Astrocyte (in vitro differentiated cells and primary cell): ENCODE measurements at places on chromosomes 16 and 17. TPM values are rescaled to one million over a fixed set of nuclear protein-coding genes. Genes with fewer than 3 reads are reported as not detected.

GRCh38 chr17:2068519-2069051 lies 13.7 kb downstream of the HIC1 start:
- peak; percentile 85 for DNase-seq

GRCh38 chr17:44961921-44962350 lies 6.2 kb downstream of the C1QL1 start:
- no peak for DNase-seq

DNA sequence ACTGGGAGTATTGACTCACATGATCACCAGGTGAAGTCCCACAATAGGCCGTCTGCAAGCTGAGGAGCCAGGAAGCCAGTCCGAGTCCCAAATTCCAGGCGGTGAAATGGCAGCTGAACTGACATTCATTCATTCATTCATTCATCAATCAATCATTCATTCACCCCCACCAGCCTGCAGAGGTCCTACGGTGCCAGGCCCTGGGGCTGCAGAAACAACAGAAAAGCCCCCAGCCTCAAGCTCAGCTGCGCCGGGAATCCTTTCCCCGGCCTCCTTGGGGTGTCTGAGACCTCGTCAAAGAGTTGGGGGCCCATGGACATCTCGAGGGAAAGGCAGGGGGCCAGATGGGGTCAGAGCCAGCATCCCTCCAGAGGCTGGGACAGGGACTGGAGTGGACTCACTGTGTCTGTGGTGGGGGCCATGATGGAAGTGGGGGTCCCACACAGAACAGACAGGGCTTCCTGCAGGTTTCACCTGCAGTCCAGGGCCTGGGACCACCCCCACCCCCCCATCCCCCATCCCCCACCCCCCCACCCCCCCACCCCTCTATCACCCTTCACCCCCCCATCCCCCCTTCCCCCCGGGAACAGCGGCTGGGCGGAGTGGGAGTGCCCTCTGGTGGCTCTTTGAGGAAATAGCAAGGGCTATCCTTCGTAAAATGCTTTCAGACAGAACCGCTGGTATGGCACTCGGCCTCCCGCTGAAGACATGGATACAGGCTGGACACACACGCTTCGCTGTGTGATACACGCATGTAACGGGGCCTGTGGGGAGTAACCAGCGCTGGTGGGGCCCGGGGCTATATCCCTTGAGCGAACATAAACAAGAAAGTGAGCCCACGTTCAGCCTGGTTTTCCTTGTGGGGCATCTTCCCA lies 8.5 kb upstream of the ZC3H18 start:
- DNase-seq, result peak; percentile 12

DNA sequence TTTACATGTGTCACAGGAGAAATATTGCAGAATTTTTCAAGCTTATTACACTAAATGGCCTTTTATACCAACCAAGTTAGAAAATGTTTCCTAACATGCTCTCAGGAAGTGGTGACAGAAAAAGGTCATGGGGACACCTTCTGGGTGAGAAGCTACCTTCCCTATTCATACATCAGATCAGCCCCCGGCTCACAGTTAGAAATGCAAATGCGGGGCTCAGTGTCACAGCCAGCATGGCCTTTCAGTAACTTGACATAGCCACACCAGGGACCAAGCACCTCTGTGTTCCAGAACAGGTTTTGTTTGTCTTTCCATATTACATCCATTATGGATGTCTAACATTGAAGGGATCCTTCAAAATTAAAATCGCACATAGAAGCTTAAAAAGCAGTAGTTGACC lies 59.5 kb downstream of the CHD9NB start:
- DNase-seq, result no peak

DNA sequence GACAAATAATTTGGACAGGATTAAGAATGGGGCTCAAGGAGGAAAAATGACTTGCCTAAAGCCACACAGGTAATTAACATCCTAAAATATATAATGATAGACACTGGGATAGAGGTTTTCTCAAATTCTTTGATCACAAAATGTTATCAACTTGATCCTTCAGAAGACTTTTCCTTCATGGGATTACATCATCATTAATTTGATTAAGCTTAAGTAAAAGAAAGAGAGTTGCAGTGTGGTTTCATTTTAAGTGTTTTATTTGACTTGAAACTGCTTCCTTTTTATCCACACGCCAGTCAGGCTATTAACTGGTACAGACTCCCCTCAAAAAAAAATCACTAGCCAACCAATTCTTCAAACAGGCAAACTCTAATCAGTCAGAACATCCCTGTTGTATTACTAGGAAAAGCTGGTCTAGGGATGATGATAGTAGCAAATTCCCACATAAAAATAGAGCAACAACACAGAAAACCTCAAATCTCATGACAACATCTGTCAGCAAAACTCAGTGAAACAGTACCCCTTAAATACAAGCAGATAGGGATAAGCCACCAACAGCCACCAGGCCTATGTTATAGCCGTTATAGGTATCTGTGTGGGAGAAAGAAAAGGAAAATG lies 32.5 kb downstream of the AKAP10 start:
- no peak for DNase-seq

GRCh38 chr17:68102318-68102758 lies 66.8 kb downstream of the KPNA2 start:
- no peak for DNase-seq

GRCh38 chr17:41015454-41015853 lies 6.5 kb upstream of the KRTAP3-1 start:
- no peak for DNase-seq

GRCh38 chr16:89945654-89946053 lies 2.9 kb upstream of the DEF8 start:
- no peak for DNase-seq

GRCh38 chr16:52491216-52491615 lies 55.7 kb downstream of the TOX3 start:
- DNase-seq, result no peak

DNA sequence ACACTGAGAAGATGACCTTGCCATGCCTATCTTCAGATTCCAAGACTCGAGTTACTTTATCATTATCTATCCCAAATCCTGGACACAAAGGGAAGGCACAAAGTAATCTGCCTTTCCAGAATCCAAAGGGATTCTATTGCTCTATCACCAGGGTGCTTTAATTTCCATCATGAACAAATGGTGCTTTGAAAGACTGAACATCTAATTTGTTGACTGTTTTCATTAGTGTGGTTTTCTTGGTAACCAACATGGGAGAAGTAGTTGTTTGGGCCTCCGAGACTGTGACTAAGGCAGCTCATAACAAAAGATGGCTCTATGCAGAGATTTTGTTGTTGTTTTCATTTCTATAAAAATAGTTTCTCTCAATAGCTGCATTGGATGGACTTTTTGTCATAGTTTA lies 441.0 kb upstream of the SOX9 start:
- no peak for DNase-seq

GRCh38 chr17:82390860-82391435 lies 19.4 kb downstream of the UTS2R start:
- DNase-seq, result no peak

DNA sequence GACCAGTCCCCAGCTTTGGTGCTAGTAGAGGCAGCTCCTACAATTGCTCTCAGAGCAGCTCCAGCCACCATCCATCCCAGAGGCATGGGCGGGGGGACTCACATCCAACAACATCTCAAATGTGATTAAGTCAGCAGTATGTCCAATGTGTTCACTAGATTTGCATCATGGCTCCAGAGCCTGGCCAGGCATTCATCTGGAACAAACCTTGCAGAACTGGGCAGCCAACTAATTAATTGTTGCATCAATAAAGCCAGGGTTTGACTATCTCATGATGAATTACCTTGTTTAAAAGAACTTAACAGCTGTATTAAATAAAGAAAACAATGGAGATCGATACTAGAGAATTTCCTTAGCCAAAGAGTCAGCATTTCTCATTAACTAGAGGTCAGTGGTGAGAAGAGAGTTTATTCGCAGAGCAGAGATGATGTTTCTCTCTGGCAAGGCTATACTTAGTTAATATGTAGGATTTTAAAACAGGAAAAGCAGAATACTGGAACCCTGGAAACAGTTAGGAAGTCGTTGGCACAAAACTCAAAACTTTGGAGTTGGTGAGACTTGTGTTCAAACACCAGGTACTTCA lies 494.4 kb downstream of the GRIN2A start:
- DNase-seq, result no peak

DNA sequence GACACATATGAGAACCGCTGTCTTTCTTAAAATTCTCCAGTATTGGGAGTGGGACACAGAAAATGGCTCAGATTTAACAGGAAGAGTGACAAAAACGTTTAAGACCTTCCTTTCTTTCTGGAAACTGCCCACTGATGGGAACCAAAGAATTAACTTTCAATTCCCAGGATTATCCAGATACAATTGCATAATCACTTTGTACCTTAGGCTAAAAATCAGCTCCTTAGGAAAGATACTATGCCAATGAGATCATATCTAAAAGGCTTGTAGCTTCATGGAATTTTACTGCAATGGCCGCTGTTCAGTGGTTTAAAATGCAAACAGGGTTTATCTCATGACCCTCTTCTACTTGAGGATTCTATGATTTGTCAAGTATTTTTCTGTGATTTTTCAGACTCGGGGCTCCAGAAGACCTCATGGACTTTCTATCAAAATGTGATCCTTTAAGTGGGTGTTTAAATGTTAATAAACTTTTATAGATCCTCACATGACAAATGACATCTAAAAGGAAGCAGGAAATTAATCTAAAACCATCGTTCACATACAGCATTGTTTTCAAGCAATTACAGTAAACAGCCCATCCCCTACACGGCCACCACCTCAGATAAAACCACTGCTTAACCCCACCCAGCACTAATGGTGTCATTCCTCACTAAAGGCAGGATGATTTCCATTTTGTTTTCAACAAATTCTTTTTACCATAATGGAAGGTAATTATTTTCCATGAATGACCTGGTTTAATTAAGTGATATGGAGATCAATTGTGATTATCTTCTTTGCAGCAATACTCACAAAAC lies 31.6 kb upstream of the ERN1 start:
- DNase-seq, result no peak

DNA sequence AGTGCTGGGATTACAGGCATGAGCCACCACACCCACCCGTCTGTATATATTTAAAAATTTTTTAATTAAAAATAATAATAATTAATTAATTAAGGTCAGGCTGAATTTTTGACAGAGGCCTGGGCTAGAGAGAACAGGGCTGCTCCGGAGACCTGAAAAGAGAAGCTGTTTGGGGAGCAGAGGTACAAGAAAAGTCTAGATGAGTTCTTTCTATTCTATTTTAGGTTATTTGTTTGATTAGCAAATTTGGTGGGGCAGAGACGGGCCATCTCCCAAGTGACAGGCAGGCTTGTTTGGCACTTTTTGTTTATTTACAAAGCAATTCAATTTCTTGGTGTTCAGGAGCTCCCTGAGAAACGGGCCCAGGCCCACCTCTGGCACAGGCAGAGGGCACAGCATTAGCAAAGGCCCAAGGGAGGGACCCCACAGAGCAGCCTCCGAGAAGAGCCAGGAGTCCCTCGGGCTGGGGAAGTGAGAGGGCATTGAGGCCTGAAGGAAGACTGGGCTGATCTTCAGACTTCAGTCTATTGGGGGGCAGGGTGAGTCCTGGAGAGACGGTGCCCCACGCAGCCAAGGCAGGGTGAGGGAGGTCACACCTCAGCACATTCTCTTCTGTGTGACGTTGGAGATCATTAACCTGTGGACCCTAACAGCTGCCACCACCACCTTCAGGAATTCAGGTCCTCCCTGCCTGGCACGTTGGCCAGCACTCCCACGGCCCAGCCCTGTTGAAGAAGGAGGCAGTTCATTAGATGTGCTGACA lies 10.8 kb upstream of the RIPOR1 start:
- DNase-seq, result no peak

GRCh38 chr17:59362811-59363205 lies 31.4 kb downstream of the YPEL2 start:
- peak; percentile 50 for DNase-seq

DNA sequence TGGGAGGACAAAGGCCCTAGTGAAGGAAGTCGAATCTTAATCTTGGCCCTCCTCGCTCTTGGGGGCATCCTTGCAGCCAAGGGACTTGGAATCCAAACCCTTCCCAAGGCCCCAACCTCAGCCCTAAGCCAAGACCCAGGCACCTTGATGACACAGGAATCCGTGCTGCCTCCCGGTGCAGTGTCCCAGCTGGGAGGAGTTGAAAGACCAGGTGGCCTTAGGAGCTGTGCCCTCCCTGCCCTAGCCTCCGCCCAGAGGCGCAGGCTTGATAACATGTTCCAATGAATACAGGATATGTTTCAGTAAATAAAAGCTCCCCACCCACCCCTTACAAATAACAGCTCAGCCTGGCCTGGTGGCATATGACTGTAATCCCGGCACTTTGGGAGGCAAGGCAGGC lies at the start of gene CHST5:
Gene CHST5, minus strand, starts transcription at position 208 of the 400 bp plus-strand sequence. CDS start 5,724 bp downstream, outside the sequence.
- no peak for DNase-seq

- DNase-seq, result no peak
Observed at GRCh38 chr16:54503856-54504219, 217.3 kb upstream of the IRX3 start.

DNA sequence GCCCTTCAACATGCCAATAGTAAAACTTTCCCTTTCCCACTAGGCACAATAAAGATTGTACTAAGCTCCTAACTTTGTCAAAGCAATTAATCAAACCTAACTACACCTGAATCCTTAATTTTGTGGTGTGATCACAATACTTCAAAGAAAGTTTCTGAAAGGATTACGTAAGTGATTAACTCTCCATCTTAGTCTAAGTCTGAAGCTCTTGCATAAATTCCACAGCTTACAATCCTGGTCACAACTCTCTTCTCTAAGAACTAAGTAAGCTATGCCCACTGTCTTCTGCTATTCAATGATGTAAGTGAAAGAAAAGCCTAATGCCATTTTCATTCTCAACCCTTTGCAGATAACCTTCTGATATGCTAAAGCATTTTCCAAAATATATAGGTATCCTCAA lies 15.4 kb downstream of the SIAH1 start:
- DNase-seq, result no peak

DNA sequence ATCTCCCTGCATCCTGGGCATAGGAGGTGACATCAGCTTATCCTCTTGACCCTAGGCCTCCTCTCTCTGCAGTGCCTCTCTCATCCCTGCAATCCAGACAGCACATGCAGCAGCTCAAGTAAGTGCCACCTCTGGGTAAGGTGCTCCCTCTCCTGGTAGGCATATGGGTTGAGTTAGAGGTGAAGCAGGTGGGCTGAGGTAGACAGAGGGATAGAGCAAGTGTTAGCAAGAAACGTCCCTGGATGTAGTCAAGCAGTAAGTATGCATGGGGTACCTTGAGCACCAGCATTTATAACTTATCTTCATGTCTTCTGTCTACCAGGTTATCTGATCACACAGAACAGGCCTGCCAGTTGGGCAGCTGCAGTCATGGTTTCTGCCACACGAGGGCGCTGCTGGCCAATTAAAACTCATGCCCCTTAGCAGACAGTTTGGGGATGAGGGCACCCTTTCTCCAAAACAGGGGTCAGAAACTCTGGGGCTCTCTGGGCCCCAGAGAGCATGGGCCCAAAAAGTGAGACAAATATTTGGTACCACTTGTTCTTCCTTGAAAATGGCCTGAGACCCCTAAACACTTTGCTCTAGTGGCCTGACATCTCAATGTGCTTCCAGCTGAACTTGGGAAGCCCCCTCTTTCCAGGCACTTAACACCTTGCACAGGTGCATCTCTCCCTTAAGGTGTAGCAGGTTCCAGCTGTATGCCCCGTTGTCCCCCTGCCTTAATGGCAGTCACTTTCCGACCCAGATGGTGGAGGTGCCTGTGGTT lies 59.8 kb downstream of the NEUROD2 start:
- peak; percentile 2 for DNase-seq

CNTNAP4 gene
- not detected in 2 replicates for total RNA-seq

PTGES3L gene
- total RNA-seq, result 5.1 and 5.8 TPM in 2 replicates

DLX4 gene
- total RNA-seq, result not detected in 2 replicates

CUEDC1 gene
- total RNA-seq, result 37.4 and 43.7 TPM in 2 replicates

C17orf100 gene
- 3.1 and 4.1 TPM in 2 replicates for total RNA-seq

KRTAP2-1 gene
- not detected in 2 replicates for total RNA-seq

DYNLRB2 gene
- not detected in 2 replicates for total RNA-seq
